ENCODE measurements at places on chromosomes 13 and 19.
A peak's percentile ranks its signal among the peaks of the same experiment; 100 is the strongest.

DNA sequence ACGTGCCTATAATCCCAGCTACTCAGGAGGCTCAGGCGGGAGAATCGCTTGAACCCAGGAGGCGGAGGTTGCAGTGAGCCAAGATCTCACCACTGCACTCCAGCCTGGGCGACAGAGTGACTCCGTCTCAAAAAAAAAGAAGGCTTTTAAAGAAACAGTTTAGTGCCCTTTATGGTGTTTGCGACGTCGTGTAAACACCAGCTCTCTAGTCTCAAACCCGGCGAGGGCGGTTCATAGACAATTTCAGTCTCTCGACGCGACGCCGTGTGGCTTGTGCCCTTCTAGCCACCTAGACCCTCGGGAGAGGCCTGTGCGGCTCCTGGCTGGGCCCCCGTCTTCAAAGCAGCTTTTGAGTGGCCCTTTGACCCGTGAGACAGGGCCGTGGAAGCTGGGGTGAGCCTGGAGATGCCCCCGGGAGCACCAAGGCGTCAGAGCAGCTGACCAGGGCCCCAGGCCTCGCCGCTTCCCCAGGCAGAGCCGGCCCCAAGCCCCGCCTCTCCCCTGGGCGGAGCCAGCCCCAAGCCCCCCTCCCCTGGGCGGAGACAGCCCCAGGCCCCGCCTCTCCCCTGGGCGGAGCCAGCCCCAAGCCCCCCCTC lies 5.0 kb upstream of the MADCAM1 start:
- DNase-seq, result no peak

GRCh38 chr13:41941174-41941573 lies 19.7 kb downstream of the VWA8 start:
- no peak for DNase-seq

DNA sequence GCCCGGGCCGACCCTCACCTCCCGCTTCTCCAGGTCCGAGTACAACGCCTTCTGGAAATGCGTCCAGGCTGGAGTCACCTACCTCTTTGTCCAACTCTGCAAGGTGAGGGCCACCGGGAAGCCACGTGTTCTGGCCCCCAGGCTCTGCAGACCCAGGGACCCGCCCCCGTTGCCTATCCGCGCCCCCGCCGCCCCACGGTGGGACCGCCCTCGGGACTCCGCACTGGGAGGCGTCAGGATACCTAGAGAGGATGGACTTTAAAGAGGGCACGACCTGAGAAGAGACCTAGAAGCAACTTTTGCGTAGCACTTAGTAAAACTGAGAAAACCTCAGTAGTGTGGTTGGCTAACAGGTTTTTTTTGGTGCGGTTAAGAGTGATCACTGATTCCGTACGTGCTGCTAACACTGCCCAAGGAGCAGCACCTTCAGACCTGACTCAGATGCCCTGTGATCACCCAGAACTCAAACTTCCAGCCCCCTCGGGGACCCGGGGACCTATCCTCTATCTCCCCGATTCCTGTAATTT lies 492 bp downstream of the TMEM147 start:
- peak; percentile 81 for DNase-seq

DNA sequence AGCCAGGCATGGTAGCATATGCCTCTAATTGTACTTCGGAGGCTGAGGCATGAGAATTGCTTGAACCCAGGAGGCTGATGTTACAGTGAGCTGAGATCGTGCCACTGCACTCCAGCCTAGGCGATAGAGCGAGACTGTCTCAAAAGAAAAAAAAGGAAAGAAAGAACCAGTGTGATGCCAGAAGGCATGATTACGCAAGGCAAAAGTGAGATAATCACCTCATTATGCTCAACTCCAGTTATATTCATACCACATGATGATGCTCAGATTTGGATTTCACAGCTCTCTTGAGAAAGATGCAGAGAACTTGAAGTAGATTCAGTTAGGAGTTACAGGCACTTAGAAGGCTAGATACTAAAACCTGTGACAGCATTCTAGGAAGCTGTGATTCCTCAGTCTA lies 21.8 kb downstream of the RCBTB1 start:
- peak; percentile 39 for DNase-seq

GRCh38 chr13:98927951-98928927 lies 49.6 kb downstream of the DOCK9 start:
- DNase-seq, result peak; percentile 81

GRCh38 chr19:42176649-42176989 lies 40.9 kb downstream of the DEDD2 start:
- peak; percentile 69 for DNase-seq

DNA sequence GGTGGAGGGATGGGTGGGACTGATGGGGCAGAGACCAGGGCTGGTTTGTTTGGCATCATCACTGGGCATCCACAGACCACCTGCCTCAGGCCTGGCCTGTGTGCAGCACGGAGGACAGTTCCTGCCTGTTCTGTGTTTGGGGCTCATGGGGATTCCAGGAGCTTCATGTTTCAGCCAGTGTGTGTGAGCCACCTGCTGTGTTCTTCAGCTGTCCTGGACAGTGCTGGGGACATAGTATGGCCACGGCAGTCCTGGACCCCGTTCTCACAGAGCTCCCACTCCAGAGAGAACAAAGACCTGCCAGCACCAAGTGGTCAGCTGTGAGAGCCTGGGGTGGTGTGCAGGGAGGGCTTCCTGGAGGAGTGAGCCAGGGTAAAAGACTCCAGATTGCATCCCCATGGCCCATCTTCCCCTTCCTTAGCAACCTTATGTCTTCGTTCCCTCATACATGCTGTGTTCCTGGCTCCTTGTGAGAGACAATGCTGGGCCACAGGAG lies 2.0 kb upstream of the CCDC97 start:
- no peak for DNase-seq

- no peak for DNase-seq
Observed at GRCh38 chr13:98339684-98340425, 162.8 kb upstream of the RNF113B start.

DNA sequence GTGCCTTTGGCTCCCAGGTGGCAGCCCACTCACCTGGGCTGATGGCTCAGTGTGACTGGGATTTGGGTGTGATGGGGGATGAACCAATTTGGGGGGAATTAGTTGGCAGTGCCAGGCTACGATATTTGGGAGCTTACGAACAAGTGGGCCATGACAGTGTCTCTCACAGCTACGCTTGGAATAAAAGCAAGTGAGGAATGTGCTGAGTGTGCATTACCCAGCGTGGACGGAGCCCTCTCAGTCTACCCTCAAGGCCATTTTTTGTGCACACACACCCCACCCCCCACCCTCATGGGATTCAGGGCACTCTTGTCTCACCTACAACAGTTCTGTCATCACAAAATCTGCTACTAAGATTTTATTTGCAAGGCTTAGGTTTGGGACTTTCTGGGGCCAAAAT lies 329.1 kb downstream of the NDFIP2 start:
- no peak for DNase-seq

DNA sequence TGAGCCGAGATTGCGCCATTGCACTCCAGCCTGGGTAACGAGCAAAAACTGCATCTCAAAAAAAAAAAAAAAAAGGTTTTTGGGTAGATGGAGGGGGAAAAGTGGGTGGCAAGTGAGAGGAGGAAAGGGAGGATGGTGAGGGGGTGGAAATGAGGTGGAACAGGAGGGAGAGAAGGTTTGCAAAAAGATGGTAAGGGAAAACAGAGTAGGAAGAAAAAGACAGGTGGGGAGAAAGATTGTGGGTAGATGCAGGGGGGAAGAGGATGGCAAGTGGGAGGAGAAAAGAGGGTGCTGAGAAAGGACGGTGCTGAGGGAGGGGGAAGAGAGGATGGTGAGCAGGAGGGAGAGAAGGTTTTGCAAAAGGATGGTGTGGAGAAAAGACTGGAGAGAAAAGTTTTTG lies 57.8 kb upstream of the C1QTNF9B start:
- DNase-seq, result no peak

- DNase-seq, result peak; percentile 82
Observed at GRCh38 chr19:55585658-55586339, 5.2 kb upstream of the ZNF579 start.

- DNase-seq, result peak; percentile 47
Observed at GRCh38 chr13:90447734-90448101, 899.8 kb upstream of the MIR17HG start.

DNA sequence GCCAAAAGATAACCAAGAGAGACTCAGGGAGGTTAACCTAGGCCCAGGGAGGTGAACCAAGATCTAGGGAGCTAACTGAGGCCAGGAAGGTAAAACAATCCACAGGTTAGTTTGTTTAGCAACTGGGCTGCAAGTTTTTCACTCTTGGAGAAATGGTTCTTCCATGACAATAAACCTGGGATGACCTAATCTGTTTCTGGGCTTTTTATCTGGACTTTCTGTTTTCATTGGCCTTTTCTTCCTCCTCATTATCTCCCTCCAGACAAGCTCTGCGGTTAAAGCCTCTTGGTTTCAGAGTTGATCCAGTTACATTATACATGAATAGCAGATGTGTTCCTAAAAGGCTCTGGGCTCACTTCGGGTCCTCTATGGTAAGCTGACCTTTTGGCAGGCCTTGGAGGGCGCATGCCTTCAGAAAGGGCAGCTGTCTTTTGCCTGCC lies 44.2 kb downstream of the PCDH8 start:
- DNase-seq, result no peak

GRCh38 chr19:10461047-10461949 lies 41.0 kb downstream of the PDE4A start:
- DNase-seq, result peak; percentile 97

Measured in GM03348 (cell line).